ENCODE measurements at places on chromosomes 16 and 17. TPM values are rescaled to one million over a fixed set of nuclear protein-coding genes. Genes with fewer than 3 reads are reported as not detected.

DNA sequence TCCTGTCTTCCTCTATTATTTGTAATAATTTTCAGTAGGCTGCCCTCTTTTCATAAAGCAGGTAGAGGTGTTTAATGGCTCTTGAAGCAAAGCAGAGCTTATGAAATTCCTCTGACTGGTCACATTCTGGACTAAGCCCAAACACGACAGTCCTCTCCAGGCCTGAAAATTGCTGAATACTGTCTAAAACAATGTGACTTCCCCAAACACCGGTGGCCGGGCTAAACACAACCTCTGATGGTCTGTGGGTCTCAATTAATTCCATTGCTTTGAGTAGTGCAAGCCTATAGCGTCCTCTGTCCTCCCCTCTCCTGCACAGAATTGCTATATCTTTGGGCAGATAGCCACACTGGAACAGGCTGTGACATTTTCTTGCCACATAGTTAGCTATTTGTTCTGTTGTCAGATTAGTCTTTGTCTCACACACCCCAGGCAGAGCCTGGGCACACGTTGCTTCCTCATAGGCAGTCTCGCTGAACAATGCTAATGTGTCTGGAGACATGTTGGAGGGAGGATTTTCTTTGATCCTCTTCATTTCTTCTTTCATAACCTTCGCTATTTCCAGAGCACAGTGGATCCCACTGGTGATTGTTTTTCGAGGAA, 10.8 kb upstream of the SLFN12L start:
- DNase-seq: no peak

The MYADML2 gene
- polyA plus RNA-seq: 0.14 TPM

The CMTR2 gene
- polyA plus RNA-seq: 63.4 TPM

The NGFR gene
- 3.6 TPM for polyA plus RNA-seq

The RNF222 gene
- not detected for polyA plus RNA-seq

DNA sequence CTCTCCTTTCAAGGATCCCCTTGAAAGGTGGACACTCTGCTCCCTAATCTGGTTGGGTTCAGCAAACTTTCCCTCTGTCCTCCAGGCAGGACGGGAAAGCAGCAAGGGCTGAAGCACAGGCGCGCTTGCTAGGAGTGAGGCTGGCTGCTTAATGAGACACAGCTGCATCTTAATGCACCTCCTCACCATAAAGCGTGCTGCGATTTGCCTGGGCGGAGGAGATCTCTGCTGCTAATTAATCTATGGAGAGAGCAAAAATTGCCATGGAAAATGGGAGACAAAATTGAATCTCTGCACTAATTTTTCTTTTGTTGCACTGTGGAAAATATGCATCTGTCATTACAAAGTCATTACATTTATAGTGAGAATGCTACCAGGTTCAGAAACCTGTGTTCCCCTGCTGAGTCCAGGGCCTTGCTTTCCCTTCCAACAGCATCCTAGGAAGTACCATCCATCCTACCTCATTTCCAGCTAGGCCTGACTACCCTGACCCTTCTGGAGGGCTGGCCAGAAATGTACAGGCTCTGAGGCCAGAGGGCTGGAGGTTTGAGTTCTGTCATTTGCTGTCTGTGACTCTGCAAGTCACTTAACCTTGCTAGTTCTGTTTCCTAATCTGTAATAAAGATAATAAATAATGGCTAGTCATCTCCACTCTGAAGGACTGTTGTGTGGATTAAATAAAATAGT, 43.5 kb upstream of the BCAR1 start:
- DNase-seq: no peak

The PLA2G10 gene
- 0.17 TPM for polyA plus RNA-seq

The DHX58 gene
- polyA plus RNA-seq: 8.9 TPM

DNA sequence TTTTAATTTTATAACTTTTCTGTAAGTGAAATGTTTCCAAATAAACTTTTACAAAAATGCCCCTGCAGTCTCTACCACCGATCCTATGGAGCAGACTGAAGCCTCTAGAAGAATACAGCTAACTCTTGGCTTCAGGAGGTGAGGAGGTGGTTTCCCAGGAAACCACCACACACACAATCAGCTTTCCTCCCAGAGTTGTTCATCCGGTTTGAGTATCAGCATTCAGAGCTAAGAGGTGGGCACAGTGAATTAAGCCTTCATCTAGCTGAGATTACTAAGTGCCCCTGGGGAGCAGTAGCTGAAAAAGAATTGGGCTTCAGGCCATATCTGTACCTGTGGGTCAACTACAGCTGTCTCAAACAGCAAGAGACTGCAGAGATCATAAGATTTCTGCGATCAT, 139.7 kb downstream of the AATF start:
- DNase-seq: no peak

- no peak for DNase-seq
Measured at GRCh38 chr16:11258553-11259492, 2.8 kb upstream of the SOCS1 start.

- no peak for DNase-seq
Measured at GRCh38 chr16:67654403-67654911, 5.6 kb downstream of the ACD start.

- DNase-seq: no peak
Measured at GRCh38 chr16:12171206-12171605, 194.7 kb downstream of the SNX29 start.

DNA sequence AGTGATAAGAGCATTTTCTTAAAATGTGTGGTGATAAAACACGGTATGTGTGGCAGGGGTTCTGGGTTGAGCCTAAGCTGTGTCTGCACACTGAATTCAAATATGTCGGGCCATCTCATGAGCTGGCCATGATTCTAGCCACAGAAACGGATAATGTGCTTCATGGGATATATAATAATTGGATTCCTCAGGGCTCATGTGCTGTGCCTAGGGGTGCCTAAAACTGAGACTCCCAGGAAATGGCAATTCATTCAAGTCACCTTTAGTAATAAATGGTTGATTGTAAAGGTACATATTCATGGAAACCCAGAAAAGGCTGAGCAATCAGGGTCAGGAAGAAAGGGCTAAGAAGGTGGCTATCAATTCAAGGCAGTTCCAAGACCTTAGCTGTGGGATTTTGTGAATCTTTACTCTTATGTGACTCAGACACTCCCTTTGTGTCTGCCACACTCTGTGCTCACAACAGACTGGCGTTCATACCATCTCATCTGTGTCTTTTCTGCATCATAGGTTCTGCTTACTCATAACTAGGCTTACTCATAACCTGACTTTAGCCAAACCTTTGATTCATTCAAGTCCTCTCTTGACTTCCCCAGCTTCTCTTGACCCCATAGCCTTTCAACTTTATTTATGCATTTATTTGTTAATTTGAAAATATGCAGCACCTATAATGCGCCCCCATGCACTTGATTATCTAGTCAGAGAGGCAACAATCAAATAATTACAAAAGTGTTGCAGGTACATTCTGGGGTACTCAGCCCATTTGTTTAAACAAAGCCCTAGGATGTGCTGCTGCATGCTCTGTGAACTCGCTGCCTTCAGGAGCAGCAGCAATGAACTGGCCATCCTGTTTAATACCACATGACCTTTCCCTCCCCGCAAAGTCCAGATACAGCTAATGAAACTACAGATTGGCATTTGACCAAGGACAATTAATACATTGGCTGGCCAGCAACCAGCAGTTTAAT, 28.4 kb upstream of the MED13 start:
- no peak for DNase-seq

GRCh38 chr16:57244463-57244766, 644 bp upstream of the ARL2BP start:
- DNase-seq: no peak

DNA sequence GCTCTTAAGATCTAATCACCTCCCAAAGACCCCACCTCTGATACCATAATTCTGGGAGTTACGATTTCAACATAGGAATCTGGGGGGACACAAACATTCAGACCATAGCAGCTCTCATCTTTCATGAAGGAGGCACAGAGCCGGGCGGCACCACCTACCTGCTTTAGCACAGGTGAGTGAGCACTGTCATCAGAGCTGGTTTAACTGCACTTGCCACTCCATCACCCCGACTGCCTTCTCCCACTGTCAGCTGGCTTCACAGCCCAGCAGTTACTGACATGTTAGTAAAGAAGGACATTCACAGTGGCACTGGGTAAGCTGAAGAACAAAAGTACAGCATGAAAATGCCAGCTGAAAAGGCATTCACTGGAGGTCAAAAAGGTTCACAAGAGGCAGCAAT, 22.5 kb downstream of the GABARAPL2 start:
- no peak for DNase-seq

The CD68 gene
- 33.6 TPM for polyA plus RNA-seq

The HES7 gene
- polyA plus RNA-seq: not detected

DNA sequence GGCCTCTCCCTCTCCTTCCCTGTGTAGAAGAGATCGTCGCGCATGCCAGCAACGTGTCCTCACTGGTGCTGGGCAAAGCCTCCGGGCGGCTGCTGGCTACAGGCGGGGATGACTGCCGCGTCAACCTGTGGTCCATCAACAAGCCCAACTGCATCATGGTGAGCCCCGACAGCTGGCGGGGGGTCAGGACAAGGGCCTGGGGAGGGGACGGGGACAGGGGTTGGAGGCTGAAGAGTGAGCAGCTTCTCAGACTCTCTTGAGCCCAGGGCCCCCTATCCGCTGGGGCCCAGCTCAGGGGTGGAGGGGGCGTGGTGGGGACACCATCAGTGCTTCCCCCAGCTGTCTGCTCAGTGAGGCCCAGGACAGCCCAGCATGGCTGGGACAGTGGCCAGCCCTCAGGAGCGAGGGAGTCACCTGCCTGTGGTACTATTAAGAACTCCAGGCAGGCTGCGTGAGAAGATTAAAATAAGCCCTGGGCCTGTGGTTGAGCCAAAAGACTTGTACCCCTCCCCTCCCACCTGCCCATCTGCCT, 6.2 kb downstream of the KATNB1 start:
- no peak for DNase-seq

- DNase-seq: no peak
Measured at GRCh38 chr16:86507173-86508027, 2.9 kb upstream of the FOXF1 start.

All from left renal cortex interstitium (tissue), 4 donors.